ENCODE measurements at places on chromosomes 5 and 9. TPM values are rescaled to one million over a fixed set of nuclear protein-coding genes. Genes with fewer than 3 reads are reported as not detected.

GRCh38 chr5:53785924-53786323 is 225.5 kb downstream of the NDUFS4 start:
- no peak for DNase-seq

DNA sequence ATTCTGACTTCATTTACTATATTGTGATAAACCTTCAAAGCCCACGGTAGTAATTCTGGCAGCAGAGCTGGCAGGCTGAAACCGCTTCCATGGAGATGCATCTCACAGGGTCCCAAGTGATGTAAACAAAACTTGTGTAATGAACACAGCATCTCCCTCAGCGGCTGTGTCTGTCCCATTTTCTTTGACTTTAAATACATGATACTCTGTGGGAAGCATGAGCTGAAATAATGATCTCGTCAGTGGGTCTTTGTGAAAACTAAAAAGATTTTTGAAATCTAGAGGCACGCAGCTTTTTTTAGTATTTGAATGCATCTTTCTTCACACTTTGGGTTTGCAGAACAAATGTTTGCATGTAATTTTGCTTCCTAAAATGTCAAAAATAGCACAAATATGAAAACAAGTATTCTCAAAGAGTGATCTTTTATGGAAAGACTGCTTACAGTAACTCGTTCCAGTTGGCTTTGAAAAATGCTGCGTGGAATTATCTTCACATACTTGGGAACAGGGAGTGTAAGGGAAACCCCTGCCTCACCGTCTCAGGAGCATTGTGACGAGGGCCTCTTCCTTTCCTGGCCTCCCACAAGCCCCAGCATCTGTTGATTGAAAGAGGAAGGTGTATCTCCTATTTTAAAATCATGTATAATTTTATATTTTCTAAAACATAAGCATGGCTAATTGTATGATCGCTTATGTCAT is 18.1 kb upstream of the LPCAT1 start:
- peak; percentile 65 for DNase-seq

DNA sequence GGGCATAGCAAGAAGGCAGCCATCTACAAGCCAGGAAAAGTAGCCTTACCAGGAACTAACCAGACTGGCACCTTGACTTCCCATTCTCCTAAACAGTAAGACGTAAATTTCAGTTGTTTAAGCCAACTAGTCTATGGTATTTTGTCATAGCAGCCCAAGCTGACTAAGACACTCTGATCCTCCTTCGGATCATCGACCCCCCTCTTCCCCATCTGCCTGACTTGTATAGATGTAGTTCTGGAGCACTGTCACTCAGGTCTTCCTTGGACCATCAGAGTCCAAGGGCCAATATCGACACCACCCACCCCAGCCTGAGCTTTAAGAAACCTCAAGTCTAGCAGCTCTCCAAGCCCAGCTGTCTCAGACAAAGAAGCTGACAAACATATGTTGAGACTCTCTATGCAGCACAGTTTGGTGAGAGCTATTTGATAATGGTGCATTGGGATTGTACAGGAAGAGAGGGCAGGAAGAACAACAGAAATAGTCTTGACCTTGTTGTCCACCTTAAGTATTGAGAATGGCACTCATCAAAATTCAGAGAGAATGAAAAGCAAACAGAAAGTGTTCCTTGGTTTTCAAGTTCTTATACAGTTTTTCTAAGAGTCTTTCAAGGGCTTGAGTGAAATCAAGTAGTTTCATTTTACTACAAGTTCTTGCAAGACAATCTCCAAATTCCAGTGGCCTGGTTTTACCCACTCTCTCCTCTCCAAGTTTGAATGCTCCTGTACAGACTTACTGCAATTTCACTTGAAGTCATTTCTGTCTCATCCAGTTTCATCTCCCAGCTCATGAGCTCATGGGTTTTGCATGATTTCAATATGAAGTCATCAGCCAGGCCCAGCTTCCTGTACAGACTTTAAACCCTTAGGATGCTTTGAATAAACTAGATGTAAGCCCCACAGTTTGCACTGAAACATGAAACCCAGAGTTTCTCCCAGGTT is 122.3 kb upstream of the RAI14 start:
- DNase-seq: peak; percentile 90

The N4BP3 gene
- total RNA-seq: 1.7 TPM

DNA sequence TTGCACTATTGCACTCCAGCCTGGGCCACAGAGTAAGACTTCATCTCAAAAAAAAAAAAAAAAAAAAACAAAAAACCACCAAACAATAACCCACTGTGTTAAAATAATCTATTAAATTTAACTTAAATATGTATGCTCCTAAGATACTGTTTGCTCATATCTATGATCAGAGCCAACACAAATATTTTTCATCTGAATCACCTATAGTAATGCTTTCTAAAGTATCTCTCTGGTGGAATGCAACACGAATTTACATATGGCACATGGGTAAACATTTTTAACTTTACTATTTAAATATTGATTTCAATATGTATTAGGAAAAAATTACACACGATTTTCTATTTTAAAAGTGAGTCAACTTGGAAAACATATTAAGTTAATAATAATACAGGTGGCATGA is 196.4 kb downstream of the RFX3 start:
- no peak for DNase-seq

GRCh38 chr9:12822111-12822510 is 47.3 kb downstream of the LURAP1L start:
- no peak for DNase-seq

DNA sequence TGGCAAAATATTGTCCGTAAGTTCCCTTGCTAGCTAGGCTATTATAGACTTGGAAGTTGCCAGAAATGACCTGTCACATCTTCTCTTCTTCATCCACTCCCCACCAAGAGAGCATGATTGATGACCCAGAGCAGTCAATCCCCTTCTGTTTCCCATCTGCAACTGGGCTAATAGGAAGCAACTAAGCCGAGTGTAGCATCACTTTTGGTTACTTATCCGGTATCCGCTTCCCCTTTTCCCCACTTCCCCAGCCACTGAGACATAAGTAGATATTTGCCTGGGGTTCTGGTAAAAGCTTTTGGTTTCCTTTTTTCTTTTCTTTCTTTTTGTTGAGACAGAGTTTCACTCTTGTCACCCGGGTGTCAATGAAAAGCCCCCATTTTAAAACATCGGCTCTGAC is 29.4 kb upstream of the LIFR start:
- no peak for DNase-seq

The ACOT12 gene
- 4.6 TPM for total RNA-seq

The ARL14EPL gene
- 1.9 TPM for total RNA-seq

- no peak for DNase-seq
Measured at GRCh38 chr5:159290741-159291140, 27.7 kb downstream of the UBLCP1 start.

GRCh38 chr5:97534166-97534565 is 351.1 kb upstream of the RIOK2 start:
- peak; percentile 39 for DNase-seq

DNA sequence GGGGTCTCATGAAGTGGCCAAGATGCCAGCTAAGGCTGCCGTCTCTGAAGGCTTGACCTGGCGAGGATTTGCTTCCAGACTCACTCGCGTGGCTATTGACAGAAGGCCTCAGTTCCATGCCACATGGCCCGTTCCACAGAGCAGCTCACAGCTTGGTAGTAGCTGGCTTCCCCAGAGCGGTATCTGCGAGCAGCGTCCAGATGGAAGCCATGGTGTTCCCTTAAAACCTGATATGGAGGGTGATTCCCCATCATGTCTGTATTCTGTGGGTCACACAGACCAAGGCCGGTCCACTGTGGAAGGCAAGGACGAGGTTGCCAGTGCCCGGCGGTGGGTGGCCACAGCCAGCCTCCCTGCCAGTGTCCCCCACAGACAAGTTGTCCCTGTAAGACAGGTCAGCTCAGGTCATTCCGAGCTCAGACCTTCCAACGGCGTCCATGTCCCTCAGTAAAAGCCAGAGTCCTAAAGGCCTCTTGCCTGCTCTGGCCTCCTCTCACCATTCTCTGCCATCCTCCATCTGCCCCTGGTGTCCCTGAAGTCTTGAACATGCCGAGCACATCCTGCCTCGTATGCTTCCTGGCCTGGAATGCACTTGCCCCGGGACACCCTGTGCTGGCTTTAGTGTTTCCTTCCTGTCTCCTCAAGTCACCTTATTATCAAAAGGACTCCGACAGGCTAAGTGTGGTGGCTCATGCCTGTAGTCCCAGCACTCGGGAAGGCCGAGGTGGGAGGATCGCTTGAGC is 61.3 kb upstream of the LRRTM2 start:
- DNase-seq: no peak

DNA sequence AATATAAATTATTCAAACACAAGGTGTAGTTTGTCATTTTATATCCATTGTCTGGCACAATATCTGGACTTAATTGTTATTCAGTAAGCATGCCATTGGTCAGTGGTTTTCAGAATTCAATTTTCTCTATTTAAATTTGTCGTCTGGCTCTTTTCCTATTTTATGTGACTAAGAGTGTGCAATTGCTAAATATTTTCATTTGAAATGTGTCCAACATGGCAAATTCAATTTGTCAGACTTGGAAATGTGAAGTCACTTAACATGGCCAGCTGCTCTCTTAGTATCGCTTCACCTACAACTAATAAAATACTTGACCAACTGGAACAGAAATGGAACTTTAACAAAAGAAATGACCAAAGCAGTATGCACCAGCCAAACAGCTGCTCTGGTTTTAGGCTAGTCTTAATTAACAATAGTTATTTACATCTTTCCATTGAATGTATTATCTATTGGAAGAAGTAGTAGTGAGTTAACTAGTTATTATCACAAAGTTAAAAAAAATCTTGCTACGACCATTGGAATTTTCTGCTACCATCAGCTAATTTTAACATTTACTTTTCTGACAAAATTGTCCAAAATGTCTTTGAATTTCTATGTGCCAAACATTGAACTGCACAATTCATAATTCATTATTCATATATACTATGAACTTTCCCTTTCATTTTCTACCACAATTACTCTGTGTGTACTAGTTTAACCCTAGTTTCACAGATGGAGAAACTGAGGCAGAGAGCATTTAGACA is 720.7 kb upstream of the FAM174A start:
- no peak for DNase-seq

DNA sequence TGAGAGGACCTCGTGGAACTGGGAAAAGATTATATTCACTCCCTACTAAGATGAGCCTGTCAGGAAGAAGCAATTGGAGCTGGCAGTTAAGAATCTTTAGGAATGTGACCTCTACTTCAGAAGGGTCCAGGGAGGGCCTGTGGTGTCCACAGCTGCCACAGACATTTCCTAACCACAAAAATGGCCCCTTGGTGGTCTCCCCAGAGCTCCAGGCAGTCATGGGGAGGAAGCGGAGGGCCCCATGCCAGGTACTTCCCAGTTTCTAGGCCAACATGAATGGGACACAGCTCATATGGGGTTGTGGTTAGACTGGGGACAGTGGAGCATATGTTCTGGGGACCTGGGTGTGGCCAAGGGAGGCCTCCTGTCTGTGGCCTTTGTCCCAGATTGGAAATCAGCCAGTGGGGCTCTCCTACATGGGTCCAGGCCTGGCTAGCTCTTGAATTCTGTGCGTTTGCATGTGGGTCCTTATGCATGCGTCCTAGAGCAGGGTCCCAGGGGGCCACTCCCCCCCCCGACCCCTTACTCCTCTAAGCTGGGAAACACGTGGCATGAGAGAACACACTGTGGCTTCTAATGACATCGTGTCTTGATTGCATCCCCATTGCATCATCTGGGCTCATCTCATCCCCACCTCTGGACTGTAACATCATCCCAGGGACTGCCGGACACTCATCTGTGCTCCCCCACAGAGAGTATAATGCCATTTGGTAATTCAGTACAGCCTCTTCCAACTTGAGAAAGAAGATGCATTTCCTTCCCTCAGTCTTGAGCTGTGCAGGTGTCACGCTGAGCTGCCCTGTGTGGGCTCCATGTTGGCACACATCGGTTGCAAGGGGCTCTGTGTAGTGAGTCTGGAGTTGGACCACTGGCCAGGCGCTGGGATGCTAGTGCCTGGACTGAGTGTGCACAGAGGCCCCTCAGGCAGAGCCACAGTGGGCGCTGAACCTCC is 31.3 kb downstream of the IRF1 start:
- DNase-seq: no peak

- DNase-seq: no peak
Measured at GRCh38 chr5:108171759-108172158, 210.1 kb downstream of the FBXL17 start.

DNA sequence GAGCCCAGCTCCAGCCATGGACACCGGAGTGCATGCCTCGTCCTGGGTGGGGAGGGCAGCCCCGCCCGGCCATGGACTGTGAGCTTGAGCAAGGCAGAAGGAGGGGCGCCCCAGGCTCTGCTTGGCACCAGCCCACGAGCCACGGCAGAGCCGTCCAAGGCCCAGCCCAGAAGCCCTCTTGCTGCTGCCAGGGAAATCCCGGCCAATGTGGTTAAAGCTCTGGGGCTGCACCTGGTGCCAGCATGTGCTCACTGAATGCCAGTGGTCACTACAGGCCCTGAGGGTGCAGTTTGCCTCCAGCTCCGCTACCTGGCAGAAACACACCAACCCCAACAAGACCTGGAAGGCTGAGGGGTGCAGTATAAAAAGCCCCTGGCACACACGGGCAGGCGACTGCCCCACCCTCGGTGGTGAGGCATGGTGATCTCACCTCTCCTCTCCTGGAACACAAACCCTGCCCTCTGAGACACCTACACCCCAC is 11.8 kb downstream of the BRD3 start:
- DNase-seq: peak; percentile 57

DNA sequence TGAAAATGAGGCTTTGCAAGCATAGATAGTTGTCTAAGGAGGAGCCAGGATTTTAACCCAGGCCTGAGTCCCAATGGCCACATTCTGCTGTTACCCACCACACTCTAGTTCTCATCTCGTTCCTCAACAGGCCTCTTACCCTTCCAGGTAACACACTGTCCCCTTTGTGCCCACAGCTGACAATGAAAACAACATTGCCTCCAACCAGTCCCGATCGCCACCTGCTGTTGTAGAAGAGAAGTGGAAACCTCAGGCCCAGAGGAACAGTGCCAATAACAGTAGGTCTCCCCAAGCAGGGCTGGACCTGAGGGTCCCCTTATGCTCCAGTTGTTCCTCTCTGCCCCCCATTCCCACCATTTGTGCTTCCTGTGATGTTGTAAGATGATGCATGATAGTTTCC is 30.4 kb downstream of the AMBP start:
- no peak for DNase-seq

DNA sequence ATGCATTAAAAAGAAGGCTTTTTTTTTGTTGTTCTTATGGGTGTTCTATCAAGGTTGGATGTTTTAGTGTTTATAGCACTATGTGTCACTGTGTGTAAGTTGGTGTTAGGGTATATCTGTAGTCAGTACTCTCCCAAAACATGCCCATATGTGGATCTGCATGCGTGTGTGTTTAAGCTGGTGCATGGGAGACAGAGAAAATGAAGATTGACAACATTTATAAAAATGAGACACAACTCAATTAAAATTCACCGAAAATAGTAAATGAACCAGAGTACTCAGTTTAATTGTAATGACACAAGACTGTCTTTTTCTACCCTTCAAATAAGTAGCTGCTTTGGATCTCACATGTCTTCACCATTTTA is 323.4 kb downstream of the TMEM161B start:
- DNase-seq: no peak

- DNase-seq: no peak
Measured at GRCh38 chr9:104339692-104340091, 164.4 kb upstream of the OR13F1 start.

DNA sequence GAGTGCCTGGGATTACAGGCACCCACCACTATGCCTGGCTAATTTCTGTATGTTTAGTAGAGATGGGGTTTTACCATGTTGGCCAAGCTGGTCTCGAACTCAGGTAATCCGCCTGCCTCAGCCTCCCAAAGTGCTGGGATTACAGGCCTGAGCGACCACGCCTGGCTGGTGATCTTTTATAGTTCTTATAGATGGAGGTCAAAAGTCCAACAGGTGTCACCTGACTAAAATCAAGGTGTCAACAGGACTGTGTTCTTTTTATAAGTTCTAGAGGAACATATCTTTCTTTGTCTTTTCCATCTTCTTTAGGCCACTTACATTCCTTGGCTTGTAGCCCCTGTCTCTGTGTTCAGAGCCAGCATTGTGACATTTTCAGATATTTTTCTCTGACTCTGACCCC is 155.5 kb upstream of the SLC12A2 start:
- no peak for DNase-seq
